Activated naive CD8-positive, alpha-beta T cell treated with anti-CD3 and anti-CD28 coated beads, Interleukin-2, amount 50 U/mL, for 16 hours (primary cell): ENCODE measurements at places on chromosomes 16 and 17.

- DNase-seq, result no peak
These were observed 1.3 kb upstream of the RAB40C start for GRCh38 chr16:588639-588888.

GRCh38 chr17:81402981-81403467 lies 7.8 kb downstream of the BAHCC1 start:
- no peak for DNase-seq

GRCh38 chr16:17084130-17084529 lies 386.6 kb downstream of the XYLT1 start:
- no peak for DNase-seq

DNA sequence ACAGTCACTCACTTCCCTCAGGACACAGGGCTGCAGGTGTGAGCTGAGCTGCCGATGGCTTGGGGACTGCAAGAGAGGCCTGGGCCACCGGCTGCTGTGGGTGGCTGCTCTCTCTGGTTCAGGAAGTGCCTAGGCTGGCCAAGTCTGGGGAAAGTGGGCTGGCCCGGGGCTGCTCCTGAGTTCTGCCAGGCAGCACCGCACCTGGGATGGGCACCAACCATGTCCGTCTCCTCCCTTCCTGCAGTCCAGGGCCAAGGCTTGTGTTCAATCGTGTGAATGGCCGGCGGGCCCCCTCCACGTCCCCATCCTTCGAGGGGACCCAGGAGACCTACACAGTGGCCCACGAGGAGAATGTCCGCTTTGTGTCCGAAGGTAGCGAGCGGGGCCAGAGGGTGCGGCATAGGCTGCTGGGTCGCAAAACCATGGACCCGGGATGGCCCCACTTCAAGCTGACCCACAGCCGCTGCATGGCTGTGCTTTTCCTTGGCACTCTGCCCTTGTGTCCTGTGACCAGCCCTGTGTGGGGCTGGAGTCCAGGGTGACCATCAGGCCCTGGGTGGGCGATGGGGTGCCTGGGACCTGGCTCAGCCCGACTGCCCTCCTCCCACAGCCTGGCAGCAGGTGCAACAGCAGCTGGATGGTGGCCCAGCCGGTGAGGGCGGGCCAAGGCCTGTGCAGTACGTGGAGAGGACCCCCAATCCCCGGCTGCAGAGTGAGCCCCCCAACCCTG lies 1.8 kb upstream of the WDR90 start:
- no peak for DNase-seq

DNA sequence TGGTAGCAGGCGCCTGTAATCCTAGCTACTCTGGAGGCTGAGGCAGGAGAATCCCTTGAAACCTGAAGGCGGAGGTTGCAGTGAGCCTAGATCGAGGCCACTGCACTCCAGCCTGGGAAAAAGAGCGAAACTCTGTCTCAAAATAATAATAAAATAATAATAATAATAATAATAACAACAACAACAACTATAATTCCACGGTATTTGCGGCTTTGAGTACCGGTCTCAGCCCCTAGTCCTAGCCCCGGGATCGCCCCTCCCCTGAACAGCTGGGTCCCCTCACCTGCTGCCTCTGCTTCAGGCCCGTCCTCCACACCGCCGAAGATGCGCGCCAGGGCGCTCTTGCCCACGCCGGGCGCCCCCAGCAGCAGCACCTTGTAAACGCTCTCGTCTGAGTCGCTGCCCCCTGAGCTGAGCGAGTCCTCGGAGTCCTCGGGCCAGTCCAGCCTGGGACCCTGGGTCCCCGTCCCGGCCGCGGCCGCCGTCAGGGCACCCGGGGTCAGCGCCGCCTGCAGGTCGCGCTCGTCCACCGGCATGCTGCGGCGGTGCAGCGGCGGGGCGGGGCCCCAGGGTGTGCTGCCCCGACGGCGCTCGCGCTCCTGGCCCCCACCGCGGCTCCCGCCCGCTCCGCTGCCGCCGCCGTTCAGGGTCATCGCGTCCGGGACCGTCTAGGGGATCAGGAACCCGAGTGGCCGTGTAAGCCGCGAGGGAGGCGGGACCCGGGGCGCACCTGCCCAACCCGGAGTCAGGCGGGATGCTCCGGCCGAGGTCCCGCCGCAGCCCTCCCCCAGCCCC lies 611 bp downstream of the RRAD start:
- no peak for DNase-seq

DNA sequence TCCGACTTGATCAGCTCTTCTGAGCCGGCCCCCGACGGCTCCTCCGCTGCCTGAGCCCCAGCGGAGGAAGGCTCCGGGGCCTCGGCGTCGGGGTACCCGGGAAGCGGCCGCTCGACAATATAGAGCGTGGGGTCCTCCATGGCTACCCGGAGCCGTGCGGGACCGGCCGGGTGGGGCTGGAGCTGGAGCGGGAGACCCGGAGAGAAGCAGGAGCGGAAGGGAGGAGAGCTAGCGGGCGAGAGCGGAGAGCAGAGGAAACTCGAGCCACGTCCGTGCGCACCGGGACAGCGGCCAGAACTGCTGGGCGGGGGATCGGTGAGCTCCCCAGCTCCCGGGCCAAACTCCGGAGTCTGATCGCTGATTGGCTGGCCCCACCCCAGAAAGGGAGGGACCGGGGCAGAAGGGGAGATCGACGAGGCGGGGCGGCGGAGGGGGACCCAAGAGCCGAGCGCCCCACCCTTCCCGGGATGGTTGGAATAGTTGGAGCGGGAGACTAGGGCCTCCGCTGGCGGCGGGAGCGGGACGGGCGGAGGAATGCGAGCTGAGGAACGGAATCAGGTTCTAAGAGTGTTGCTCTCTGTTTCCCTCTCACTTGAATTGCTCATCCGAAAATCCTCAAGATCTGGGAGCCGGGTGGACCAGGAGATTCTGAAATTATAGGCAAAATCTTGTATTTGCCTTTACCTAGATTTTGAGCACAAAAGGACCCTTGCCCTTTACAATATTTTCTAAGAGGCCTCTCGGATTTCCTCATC lies at the start of gene CAVIN1:
CAVIN1 (minus strand) TSS at position 299 of the 755 bp plus-strand sequence; CDS start at position 140, 159 bp downstream.
- no peak for DNase-seq

- DNase-seq, result no peak
These were observed 20.7 kb downstream of the TRAP1 start for GRCh38 chr16:3696425-3697218.

- DNase-seq, result no peak
These were observed at the start of gene RNF157 for GRCh38 chr17:76240461-76241203. Gene RNF157 (minus strand): TSS chr17:76240493. CDS start chr17:76240240, 253 bp downstream.

- no peak for DNase-seq
These were observed 5.5 kb downstream of the CCDC182 start for GRCh38 chr17:57739402-57740234.

DNA sequence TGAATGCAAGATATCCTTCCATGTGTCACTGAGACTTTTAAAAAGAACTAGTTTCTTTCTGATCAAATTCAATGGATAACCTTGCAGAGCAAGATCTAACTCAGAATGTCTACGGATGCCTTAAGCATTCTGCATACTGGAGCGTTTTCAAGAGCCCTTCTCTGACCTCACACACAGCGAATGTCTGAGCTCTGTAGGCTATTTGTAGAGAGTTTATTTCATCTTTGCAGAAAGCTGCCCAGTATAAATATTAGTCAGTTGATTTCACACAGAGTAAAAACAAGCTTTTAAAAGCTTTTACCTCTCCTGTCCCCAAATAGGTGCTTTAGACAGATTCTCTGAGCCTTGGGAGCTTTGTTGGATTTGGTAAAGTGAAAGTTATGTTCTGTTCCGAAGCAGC lies 165.0 kb downstream of the RBFOX1 start:
- no peak for DNase-seq

GRCh38 chr16:80544326-80544725 lies 3.5 kb downstream of the DYNLRB2 start:
- no peak for DNase-seq

DNA sequence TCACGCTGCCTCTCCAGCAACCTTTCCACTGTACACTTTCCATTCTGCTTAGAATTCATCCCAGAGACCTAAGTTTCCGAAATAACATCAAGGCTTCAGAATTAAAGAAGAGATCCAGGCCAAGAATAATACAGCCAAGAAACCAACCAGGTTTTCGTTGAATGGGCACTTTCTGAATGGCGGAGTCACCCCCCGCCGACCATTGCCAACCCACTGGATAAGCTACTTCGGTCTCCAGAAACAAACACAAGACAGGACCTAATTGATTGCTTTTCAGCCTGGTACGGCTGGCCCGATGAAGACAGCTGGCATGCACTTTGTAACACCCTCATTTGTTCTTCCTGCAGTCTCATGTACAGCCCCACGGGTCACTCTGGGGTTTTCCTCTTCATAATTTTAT lies 308.1 kb upstream of the ZFHX3 start:
- no peak for DNase-seq

DNA sequence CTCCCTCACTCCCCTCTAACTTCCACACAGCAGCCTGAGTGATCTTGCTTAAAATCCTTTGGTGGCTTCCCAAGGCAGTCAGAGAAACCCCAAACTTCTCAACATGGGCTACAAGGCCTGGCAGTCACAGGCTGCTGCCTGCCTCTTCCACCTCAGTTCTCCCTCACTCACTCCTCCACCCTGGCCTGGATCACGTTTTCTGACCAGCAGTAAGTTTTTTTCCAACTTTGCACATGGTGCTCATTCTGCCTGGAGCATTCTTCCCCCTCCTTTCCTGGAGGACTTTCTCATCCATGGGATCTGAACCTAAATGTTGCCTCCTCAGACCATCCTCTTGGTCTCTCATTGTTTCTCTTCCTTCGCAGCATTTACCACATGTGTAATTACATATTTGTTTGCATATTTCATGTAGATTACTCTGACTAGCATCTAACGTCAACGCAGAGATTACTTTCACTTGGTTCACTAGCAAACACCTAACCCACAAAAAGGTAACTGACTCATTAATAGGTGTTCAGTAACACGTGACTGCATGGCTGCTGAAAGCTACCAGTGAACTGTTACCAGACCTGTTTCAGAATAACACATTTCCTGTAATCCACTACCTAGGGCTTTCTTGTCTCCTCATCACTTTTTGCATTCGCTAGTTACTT lies 17.1 kb downstream of the GNA13 start:
- no peak for DNase-seq

- DNase-seq, result no peak
These were observed 151.1 kb downstream of the ITFG1 start for GRCh38 chr16:47309581-47310312.

GRCh38 chr17:13568582-13569397 lies 32.9 kb downstream of the HS3ST3A1 start:
- no peak for DNase-seq

- no peak for DNase-seq
These were observed 13.0 kb downstream of the MED24 start for GRCh38 chr17:40041196-40041595.

DNA sequence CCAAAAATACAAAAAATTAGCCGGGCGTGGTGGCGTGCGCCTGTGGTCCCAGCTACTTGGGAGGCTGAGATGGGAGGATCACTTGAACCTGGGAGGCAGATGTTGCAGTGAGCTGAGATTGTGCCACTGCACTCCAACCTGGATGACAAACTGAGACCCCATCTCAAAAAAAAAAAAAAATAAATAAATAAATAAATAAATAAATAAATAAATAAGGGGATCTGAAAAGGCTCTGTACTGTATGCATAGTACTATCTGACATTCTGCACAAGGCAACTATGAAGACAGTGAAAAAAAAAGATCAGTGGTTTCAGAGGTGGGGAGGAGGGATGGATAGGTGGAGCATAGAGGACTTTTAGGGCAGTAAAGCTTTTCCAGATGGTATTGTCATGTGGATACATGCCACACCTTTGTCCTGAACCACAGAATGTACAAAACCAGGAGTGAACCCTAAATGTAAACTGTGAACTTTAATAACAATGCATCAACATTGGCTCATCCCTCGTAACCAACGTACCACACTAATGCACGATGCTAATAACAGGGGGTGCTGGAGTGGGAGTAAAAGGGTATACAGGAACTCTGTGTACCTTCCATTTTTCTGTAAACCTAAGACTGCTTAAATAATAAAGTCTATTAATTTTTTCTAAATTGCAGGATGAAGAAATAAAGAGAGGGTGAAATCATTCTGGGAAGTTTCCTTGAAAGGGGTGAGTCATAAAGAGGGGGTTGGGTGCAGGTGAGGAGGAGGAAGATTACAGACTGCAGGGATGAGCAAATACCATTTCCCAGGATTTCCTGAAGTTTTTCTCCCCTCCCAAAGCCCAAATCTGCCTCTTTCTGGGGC lies 155.8 kb upstream of the SDK2 start:
- DNase-seq, result no peak

GRCh38 chr17:16358394-16358793 lies 5.1 kb upstream of the CENPV start:
- no peak for DNase-seq

GRCh38 chr17:50036455-50037261 lies 19.3 kb upstream of the ITGA3 start:
- DNase-seq, result no peak

GRCh38 chr17:56314026-56314425 lies 160.8 kb downstream of the ANKFN1 start:
- DNase-seq, result no peak

GRCh38 chr17:43591001-43591400 lies 44.9 kb upstream of the ETV4 start:
- no peak for DNase-seq

DNA sequence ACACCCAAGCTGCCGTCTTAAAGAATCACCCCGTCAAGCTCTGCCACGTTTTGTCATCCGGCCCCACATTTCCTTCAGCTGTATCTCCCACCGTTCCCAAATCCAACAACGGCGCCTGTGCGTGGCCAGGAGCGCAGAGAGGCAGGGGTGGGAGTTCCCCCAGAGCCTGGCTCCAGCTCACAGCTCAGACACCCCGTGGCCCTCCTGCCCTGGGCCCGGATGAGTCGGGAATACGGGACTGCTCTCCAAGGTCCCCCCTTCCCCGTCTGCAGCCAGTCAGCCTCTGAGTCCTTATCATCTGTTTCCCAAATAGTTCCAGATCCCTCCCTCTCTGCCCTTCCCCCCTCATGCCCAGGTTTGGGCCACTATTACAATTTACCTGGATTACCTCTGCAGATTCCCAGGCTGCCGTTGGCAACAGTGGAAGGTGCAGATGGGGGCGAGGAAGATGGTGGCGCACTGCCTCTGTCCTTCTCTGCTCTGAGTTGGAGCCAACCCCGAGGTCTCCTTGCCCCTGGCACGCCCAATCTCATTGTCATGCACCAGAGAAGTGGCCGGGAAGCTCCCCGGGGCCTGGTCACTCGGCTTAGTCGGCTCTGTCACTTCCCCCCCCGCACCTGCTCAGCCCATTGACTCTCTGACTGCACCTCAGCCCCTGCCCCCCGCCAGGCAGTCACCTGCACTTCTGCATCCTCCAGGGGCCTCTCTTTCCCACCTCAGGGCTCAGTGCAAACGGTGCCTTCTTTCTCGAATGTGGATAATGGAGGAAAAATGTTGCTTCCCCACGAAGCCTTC lies 18.3 kb upstream of the RPTOR start:
- no peak for DNase-seq
